GM03348 (cell line): ENCODE measurements at places on chromosomes 1 and 21.

DNA sequence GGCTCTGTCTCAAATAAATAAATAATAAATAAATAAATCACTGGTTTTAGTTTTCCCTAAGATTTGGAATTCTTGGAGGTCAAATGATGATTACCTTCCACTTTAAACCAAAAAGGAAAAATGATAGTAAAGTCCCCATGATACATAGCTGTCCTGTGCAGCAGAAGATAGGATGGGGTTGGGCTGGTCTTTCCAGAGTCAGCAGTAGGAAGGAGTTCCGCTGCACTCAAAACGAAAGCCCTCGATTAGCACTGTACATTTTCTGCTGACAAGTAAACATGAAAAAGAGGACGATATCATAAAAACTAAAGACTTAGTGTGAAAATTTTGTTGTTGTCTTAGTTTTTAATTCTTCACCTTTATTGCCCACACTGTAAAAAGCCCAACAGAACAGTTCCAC lies 79.7 kb downstream of the ATP5PO start:
- DNase-seq = no peak

DNA sequence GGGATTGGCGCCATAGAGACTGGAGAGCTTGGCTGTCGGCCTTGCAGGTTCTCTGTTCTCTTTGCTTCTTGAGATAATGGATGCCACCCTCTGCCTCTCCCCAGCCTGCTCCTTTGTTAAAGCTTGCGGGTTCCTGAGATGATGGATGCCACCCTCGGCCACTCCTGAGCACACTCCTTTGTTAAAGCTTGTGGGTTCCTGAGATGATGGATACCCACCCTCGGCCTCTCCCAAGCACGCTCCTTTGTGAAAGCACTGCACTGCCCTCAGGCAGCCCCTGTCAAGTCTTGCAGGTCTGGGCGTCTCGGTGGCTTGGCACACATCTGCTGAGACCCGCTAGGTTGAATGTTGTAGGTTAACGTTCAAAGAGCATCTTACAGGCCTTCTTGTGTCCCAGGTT lies 76.5 kb downstream of the SCCPDH start:
- DNase-seq = no peak

GRCh38 chr1:111895017-111895416 lies 94.5 kb downstream of the KCND3 start:
- no peak for DNase-seq

GRCh38 chr1:187987236-187987776 lies 1158.6 kb downstream of the PLA2G4A start:
- no peak for DNase-seq

DNA sequence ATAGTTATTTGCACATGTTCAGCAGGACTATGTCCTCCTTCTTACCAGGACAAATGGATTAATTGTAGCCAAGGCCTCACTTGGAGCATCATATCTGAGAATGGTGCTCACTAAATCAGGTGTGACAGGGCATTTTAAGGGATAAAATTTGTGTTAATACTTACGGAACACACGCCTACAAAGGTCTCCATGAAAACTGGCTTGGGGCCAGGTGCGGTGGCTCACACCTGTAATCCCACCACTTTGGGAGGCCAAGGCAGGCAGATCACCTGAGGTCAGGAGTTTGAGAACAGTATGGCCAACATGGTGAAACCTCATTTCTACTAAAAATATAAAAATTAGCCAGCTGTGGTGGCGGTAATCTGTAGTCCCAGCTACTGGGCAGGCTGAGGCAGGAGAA lies 75.1 kb upstream of the CAPZB start:
- no peak for DNase-seq

DNA sequence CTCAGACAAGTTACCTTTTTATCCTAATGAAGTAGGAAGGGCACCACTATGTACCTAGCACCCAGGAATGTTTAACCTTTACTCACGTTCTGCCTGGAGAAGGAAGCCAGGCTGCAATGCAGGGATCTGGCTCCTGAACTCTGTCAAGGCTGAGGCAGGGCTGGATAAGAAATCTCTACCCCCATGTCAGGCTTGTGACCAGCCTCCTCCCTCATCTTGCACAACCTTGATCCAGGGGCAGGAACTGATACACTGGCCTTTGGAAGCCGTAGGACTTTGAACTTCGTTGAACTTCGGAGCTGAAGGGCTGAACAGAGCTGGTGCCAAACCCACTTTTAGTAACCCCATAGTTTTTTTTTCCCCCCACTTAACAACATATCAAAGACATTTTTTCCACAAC lies 8.0 kb upstream of the AKR1A1 start:
- DNase-seq = no peak

DNA sequence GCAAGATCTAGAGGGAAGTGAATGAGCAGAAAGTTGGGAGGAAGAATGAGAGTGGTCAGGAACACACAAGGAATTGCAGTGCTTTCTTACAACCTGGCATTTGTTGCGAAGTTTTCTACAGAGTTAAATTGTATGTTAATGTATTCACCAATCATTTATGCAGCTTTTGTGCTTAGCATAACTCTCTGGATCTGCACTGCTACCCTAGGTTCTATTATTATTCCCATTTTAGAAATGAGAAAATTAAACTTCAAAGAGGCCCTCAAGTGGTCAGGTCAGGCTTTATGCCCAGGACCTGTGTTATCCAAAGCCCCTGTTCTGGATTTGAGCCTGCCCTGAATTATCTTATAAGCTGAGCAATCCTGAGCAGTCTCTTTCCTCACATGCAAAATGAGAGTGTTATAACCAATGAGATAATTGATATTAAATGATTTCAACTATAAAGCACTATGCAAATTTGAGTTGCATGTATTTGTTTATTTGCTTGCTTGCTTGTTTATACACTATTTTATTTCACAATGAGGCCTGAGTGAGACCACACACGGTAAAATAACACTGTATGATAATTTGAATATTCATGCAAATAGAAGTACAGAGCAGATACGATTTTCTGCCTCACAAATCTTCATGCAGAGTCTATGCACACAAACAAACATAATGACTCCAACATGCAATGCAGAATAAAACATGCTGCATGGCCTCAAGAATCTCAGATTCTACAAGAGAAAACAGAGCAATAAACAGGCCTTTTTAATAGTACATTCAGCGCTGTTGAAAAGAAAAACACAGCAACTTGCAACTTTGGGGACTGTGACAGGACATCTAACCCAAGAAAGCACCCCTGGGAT lies 323.0 kb downstream of the PLPP3 start:
- DNase-seq = peak; percentile 4

DNA sequence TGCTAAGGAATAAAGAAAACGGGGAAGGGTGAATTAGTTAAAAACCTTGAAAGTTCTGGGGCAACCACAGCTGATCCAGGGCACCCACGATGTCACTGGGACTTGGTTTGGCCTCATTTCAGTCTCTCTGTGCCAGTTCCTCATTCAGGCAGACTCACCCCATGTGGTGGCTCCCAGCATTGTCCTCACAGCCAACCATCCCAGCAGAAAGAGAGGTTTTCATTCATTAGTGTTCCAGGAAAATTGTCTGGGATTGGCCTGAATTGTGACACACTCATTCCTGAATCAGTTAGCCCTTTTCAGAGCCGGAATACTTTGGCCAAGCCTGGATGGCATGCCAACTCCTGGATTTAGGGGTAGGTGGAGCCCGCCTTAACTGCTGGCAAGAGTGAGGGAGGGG lies 367.7 kb downstream of the PRDM2 start:
- DNase-seq = no peak

GRCh38 chr21:27589781-27590180 lies 622.9 kb upstream of the ADAMTS5 start:
- DNase-seq = no peak

DNA sequence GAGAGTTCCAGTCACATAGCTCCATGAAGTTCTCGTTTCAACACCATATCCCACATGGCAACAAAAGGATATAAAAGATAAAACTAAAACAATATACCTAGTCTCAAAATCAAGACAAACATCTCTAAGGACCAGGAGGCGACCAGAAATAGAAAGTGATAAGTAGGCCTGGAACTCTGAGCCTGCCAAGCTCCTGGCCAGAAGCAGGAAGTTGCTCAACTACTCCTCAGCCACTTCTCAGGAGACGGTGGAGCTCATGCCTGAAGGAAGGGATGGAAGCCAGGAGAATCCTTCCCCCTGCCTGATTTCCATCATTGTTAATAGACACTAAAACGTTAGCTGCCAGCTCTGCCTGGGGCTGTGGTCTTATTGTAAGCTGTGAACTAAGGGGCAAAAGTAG lies 94.7 kb downstream of the DISP1 start:
- peak; percentile 73 for DNase-seq

GRCh38 chr1:200453553-200453905 lies 43.7 kb upstream of the ZNF281 start:
- no peak for DNase-seq

- DNase-seq = no peak
Observed at GRCh38 chr1:41507110-41507720, 22.7 kb upstream of the EDN2 start.

DNA sequence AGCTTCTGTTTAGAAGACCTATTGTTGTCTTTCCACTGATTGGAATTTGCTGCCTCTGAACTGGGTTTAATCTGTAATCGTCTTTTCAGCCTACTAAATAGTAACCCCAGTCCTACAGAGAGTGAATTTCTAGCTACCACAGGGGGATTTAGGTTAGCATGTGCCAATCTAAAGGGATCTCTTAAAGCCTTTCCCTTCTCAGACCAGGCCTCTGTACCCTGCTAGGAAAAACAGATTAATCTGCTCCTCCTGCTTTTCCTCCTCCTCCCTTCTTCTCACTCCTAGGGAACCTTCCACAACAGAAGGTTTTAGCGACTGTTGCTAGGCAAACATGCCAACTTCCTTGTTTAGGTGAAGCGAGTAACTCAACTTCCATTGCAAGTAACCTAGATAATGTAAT lies 1.3 kb upstream of the RC3H1 start:
- DNase-seq = no peak

DNA sequence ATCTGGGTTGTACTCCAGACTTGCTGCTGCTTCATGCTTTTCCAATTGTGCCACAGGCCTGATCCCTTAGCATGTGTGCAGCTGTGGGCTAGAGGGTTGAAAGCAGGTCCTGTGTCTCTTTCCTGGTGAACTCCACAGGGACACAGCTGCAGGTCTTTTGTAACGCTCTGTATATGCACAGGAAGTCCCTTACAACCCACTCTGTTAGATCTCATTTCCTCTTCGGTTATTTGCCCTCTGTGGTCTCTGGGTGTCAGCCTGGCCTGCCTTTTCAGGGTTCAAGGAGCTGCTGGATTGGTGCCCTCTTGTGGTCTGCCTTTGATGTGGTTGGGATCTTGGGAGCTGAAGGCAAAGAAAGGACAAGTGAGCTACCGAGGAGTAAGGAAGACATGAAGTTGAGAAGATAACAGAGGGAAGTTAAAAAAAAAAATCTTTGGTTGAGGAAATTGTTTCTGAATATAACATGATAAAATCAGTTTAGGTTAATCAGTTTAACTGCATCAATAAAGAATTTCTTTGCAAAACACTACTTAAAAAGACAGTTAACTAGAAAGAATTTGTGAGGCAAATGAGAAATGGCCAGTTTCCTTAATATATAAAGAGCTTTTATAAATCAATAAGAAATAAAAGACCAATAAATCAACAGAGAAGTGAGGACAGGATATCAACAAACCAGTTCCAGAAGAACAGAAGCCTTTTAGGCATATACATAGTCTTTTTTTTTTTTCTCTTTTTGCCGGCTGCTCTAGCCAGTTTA lies 44.1 kb downstream of the UCK2 start:
- no peak for DNase-seq

DNA sequence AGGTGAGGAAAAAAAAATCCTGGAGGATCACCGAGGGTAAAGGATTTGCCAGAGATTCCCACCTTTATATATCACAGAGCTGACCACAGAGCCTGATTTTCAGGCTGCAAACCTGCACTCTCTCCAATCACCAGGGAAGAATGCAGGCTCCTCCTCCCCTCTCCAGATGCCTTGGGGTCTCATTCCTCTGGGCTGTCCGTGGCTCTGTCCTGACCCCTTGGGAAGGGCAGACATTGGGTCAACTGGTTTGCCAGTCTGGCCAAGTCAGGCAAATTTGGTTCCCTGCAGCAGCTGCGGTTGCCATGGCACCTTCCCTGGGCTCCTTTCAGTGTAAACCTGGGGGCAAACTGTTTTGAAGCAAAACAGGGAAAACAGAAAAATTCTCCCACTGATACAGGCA lies 11.6 kb upstream of the OPRD1 start:
- DNase-seq = no peak

DNA sequence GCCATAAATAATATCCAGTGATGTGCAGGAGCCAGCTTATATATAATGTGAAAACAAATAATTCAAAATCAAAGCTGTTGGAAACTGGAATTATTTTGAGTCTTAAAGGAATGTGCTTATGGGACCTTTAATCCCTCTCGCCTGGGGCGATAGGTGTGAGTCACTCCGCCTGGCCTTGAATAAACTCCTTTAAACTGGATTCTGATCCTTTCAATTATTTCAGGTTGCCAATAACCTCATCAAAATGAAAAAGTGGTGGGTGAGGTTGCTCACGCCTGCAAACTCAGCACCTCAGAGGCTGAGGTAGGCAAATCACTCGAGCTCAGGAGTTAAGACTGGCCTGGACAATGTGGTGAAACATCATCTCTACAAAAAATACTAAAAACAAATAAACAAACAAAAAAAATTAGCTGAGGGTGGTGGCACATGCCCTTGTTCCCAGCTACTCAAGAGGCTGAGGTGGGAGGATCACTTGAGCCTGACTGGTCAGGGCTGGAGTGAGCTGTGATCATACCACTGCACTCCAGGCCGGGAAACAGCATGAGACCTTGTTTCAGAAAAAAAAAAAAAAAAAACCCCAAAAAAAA lies 11.4 kb upstream of the SLC2A5 start:
- DNase-seq = no peak

DNA sequence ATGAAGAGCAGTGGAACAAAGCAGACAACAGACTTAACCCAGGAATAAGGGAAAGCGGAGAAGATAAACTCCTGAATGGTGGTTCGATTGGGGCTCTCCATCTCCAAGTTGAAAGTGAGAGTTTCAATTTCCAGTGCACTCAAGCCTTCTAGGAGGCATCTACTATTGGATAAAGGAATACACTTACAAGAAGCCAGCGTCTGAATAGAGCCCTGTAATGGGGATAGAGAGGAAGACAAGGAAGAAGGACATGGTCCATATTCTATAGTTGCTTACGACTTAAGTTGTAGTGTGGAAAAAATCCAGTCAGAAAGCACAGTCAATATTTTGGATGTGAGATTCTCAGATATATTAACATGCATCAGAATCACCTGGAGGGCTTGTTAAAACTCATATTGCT lies at the start of gene OR6K2:
Gene OR6K2, minus strand, starts transcription at position 101 of the 400 bp plus-strand sequence. Its CDS starts 0 bp downstream, at position 101.
- DNase-seq = no peak

DNA sequence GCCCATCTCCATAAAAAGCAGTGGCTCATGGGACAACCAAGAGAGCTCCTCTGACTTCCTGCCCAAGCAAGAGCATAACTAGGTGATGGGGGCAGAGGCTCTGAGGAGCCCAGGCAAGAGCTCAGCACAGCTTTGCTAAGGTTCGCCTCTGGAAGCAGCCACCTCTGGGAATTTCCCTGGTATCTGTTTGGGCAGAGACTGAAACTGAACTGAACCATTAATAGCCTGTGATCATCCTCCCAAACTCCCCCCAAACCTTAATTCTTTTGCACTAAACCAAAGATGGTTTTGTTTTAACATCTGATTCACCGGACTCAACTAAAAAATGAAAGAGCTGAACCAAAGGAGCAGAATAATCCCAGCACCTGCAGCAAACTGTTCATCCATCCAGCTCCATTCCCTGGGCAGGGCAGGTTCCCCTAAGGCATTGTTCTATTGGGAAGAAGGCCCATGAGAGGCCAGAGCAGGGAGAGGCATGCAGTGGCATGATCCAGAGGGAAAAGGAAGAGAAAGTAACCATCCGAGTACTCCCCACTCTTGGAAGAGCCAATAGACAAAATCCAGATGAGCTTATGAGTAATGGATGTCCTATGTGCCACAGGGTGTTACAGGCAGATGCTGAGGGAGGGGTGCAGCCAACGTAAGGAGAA lies 77.8 kb upstream of the KAZN start:
- no peak for DNase-seq

GRCh38 chr1:180231936-180232335 lies 1.9 kb downstream of the LHX4 start:
- no peak for DNase-seq
